ENCODE measurements at places on chromosomes 4 and X.

DNA sequence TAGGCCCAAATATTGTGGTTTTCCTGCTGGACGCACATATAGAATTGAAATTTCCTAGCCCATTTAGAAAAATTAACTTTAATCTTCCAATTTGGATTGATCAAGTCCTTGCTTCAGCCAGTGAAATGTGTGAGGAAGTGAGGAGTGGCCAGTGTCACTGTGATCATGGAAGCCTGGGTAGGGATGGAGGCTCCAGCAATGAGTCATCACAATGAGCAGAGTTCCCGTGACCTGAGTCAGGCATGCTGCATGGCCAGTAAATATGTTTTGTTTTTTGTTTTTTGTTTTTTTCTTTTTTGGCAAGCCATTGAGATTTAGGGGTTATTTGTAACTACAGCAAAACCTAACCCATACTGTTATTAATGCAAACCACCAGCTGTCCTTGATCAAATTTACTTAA, 52.1 kb downstream of the IDS start:
- DNase-seq, result no peak

DNA sequence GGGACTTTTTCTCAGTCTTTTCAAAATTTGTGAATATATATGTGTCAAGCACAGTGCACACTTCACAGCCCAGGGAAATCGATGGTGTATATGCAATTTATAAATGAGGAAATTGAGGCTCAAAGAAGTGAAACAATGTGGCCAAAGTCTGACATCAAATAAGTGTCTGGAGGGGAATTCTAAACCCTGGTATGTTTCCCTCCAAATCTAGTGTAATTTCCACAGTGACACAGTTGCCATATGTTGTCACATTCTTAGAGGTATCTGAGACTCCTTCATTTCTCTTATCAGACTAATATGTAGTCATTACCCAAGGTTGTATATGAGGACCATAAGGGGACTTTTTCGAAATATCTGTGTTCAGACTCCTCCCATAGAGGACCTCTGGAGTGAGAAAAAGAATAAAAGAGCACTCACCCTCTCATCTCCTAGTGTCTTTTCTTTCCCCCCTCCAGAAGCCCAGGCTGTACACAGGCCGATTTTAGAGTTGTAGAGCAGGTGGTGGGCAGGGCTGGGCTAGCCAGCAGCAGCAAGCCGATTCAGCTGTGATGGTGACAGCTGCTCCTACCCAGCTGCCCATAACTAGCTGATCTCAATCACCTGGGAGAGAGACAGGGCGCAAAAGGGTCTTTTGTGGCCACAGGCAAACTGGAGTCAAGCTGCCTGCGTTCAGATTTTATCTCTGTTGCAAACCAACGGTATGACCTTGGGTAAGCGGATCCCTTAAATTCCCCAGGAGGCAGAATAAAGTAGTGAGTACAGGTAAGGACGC, 55.1 kb downstream of the CLCN5 start:
- DNase-seq, result no peak

- DNase-seq, result no peak
Observed at GRCh38 chrX:85928606-85929005, 118.8 kb downstream of the CHM start.

- no peak for DNase-seq
Observed at GRCh38 chr4:5589495-5589894, 118.9 kb downstream of the EVC2 start.

GRCh38 chrX:50913520-50913919, 3.0 kb downstream of the BMP15 start:
- no peak for DNase-seq

DNA sequence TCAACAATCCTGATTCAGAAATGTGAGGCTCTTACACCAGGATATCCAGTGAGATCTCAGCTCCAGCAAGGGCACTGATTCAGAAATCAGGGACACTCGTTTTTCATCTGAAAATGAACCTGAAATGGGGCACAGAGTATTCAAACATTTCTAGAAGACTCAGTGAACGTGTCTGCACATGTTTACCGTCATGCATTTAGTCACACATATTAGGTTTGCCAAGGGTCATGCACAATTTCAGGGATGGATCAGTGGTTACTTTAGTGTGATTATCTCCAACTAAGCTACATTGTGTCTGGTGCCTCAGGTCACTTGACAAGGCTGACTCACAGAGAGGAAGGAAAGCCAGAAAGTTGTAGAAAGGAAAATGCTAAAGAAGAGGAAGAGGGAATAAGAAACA, 33.6 kb upstream of the SPANXN2 start:
- no peak for DNase-seq

DNA sequence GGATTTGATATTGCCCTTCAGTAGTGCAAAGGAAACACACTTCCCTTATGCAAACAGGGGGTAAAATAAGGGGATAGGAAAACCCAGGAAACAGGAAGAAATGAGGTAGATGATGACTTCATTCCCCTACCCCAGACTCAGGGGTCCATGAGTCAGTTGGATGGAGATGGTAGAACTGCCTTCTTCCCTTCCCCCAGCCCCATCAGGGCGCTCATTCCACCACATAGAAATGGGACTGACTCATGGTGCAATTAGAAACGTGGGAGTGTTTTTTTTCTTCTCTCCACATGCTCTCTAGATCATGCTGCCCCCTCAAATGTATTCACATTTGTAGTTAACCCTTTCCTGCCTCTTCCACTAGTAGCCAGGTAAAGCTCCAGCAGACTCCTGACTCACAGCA, 23.1 kb upstream of the ARMCX2 start:
- no peak for DNase-seq

GRCh38 chr4:105551965-105552746, at the start of gene ARHGEF38:
Gene ARHGEF38 (plus strand): TSS chr4:105552620. CDS start chr4:105552766, 146 bp downstream.
- DNase-seq, result no peak

GRCh38 chrX:107565015-107565414, 63.3 kb upstream of the PRPS1 start:
- DNase-seq, result no peak

Data from CD4-positive, alpha-beta T cell treated with Interleukin-10 for 1 hour (primary cell).